ENCODE measurements at places on chromosomes 12 and 14.

DNA sequence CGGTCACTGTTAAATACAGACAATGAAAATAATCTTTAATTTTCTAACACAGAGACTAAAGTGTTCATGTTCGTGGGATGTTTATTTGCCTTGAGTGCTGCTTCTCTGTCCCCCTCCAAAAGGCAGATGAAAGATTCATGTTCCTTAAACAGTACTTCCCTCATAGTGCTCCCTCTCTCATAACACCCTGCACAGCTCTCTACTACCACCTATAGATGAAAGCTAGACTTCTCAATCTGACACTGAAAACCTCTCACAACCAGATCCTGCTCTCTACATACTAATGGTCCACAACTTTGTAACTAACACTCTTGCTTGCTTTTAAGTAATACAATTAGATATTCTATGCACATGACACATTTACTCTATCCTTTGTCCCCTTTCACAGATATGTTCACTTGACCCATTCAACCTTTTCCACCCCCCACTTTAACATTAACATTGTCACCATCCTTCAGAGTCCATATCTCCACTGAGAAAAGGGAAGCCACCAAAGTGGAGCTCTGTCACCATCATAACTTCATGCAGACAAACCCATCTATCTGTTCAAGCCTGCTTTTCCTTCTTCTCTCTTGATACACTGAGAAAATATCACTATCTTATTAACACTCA, 266.4 kb upstream of the USP15 start:
- no peak for DNase-seq

DNA sequence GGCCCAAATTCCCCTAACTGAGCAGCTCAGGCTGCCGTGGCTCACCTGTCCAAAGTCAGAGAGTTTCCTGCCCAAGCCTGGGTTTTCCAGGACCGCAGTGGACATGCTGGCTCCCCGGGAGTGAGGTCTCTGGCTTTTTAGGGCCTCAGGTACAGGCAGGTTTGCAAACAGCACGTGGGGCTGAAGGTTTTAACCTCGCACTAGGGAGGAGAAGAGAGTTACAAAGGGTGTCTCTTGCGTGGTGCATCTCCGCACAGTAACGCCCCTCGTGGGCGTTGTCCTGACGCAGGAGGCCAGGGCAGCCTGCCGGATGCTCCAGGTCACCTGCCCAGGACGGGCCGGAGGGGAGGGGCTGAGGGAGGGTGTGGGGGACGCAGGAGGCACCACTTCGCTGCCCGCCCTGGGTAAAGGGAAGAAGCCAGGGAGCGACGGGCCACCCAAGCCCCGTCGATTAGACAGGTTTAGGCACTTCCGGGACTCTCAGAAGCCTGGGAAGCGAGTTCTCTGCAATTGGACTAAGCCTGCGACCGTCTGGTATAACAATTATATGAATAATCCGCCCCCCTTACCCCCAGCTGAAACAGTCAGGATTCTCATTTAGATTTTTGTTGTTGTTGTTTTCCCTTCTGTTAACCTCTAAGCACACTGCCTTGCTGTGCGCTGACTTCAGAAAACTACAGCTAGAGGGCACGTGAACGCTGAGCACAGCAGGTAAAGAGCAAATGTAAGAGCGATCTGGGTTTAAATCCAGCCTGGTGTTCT, at the start of gene PAH:
Gene PAH, minus strand, starts transcription at position 219 of the 762 bp plus-strand sequence. Its CDS starts 114 bp downstream, at position 105.
- no peak for DNase-seq

DNA sequence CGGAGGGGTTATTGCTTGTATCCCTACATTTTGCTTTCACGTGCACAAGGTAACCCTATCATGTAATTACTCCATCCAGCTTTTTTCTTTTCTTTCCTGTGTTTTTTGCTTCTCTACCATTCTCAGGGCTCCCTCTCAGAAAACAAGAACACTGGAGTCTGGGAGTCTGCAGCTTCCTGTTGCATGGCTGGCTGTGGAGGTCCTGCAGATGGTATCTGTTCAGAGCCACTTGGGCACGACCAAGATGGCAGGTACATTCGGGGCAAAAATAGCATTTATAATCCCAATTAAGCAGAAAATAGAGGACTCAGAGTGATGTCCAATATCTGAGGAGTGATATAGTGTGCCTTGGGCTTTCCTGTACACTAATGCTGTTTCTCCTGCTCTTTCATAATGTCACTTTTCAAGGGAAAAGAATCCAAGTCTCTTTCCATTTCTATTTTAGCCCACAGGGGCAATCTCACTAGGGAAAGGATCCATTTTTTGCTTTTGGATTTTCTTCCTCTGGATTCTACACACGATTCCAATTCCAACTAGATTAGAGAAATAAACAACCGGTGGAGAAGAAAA, 3.2 kb upstream of the NUMB start:
- no peak for DNase-seq

GRCh38 chr12:63888908-63889635, 44.6 kb downstream of the SRGAP1 start:
- DNase-seq: no peak

DNA sequence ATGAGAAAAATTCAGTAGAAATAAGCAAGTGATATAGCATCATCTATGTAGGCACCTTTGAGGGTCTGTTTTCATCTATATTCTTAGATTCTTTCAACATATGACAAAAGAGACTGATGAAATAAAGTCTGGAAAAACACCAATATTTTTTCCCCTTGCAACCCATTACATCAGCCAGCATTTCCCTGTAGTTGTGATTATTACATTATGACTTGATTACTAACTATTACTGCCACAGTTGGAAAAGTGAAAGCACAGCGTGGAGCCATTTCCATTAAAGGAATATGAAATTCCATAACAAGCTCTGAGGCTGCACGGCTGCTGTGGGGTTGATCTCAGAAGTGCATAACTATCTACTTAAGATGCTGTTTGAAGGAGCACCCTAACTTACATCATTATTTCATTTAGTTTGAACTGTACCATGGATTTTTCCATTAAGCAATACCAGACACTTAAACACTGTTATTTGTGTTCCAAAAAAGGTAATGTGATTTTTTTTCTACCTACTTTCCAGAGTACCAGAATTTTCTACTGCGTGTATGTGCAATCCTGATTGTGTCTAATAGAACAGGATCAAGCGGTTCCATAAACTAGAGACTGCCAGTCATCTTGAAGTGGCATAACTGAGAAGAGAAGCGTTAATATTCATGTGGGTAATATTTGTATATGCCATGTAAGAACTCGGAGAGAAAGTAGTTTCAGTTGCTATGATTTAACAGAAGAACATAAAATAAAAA, 405.5 kb downstream of the MDGA2 start:
- DNase-seq: no peak

GRCh38 chr12:127262615-127263014, 1004.4 kb upstream of the TMEM132C start:
- DNase-seq: no peak

DNA sequence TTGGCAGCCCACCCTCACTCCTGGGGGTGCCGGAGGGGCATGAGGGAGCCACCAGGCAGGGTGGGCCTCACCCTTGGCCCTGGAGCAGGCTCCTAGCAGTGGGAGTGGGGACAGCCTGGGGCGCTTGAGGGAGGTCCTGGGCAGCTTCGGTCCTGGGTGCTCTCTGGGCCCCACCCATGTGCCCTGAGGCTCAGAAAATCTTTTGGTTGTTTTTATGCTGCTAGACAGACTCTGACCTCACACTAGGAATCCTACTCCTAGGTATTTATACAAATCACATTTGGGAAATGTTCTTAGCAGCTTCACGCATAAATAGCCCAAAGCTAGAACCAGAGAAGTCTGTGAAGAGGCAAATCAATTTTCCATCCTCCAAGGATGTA, 10.9 kb upstream of the ULK1 start:
- DNase-seq: no peak

DNA sequence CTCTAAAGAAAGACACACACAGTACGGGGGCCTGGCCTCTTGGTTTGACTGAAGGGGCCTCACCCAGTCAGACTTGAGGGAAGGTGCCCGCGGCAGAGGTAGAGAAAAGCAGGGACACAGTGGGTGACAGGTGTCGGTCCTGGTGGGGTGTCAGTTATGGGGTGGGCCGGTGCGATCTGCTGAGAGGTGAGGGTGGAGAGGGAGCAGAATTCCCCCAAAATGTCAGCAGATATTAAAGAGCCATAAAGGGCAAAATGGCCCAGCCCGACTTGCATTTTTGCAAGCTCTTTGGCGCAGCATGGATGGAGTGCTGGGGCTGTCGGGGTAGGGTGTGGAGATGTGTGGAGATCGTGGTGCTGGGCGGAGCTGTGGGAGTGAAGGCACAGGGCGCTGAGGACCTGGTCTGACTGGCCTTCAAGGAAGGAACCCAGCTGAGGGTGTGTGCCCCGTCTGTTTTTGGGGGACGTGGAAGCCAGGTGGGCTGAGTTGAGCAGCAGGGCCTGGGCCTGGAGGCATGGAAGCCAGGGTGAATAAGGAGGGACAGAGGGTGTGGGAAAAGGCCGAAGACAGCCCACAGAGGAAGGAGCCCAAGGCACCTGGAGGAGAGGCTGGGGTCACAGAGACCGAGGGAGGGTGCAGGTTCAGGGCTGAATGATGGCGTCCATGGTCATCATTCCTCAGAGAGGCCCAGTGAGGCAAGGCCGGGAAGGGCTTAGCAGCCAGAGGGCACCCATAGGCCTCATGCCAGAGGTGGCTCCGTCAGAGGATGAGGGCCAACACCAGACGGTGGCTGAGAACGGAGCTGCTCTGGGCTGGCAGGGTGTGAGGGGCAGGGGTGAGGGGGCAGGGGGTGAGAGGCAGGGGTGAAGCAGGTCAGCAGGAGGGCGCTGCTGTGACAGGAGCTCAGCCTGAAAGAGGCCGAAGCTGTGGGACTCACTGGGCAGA, 48.2 kb upstream of the DYNC1H1 start:
- no peak for DNase-seq

- DNase-seq: no peak
Observed at GRCh38 chr12:126337556-126338441, 1272.6 kb downstream of the AACS start.

- DNase-seq: no peak
Observed at GRCh38 chr12:113889891-113890581, 76.1 kb downstream of the RBM19 start.

DNA sequence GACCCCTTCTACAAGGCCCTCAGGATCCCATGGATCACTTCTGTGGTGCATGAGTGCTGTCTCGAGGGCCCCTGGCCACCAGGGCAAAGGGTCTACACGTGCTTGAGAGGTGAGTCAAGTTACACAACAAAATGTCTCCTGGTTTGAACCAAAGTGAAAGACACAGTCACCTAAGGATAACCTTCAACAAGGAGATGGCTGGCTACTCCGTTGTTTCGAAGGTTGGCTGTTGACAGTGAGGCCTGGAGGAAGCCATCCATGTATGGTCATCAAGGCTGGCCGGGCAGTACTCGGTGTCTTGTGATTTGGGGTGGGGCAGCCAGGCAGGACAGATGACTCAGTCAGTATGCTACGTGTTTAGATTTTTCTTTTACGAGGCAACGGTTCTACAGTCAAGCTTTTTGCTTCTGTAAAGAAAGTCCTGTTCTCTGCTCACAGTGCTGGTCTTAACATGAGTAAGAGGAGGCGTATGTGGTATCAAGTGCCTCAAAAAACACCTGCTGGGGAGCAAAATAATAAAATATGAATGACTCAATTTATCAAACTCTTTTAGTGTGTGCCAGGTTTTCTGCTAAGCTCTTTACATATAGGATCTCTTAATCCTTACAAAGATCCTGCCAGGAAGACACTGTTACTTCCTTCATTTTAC, 18.0 kb upstream of the NT5DC3 start:
- DNase-seq: no peak

DNA sequence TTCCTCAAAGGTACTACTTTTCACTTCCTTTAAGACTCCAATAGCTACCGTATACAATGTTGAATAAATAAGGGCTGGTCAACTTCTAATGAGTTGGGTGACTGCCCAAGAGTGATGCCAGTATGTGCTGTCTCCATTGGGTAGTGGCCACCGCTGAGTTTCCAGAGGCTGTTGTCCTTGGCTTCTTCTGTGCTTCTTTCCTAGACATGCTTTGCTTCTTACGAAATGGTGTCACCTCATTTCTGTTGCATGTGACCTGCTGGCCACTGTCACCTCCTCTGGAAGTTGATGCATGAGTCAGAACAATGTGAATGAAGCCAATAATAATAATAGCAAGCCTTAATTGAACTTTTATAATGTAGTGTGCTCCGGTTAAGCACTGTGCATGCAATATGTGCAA, 7.5 kb upstream of the NID2 start:
- DNase-seq: no peak

GRCh38 chr14:71621980-71622605, 310.1 kb upstream of the RGS6 start:
- DNase-seq: no peak

GRCh38 chr14:90781876-90782275, 34.4 kb downstream of the TTC7B start:
- no peak for DNase-seq

- no peak for DNase-seq
Observed at GRCh38 chr12:116140529-116140928, 137.0 kb downstream of the MED13L start.

GRCh38 chr12:50589650-50590435, 85.1 kb downstream of the DIP2B start:
- DNase-seq: no peak

DNA sequence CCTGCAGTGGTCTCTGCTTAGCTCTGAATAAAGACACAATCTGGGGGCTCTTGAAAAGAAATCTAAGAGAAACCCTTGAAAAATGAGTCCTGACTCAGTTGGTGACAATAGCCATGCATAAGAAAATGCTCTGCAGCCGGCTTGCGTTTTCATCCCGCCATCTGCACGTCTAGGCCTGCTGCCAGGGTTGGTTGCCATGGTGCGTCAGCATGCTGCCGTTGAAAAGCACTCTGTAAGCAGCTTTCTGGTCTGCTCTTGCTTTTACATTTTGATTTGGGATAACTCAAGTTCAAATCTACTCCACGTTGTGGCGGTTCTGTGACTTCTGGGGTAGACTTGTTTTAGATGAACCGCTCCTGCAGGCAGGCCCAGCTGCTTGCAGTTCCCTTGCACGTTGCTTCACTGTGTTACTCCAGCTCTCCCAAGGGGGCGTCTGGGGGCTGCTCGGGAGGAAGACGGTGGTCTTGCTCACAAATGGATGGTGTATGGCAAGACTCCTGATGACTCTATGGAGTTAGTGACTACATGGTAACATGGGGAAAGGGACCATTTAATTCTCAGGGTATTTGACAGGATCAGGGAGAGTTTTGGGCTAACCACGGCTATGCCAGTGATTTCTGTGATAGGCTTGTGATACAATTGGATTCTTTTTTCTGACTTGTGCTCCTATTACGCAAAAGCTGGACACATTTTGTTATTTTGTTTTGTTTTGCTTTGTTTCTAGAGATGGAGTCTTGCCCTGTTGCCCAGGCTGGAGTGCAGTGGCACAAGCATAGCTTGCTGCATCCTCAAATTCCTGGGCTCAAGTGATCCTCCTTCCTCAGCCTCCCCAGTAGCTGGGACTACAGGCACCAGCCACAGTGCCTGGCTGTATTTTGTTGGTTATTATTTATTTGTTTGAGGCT, 15.8 kb downstream of the WNT5B start:
- no peak for DNase-seq

GRCh38 chr12:107662484-107662883, 23.1 kb upstream of the PWP1 start:
- no peak for DNase-seq

Measured in stimulated activated CD4-positive, alpha-beta T cell treated with anti-CD3 and anti-CD28 coated beads, TNF-alpha, amount 100 ng/mL, for 4 hours (primary cell).